ENCODE measurements at places on chromosomes 7 and 10.

DNA sequence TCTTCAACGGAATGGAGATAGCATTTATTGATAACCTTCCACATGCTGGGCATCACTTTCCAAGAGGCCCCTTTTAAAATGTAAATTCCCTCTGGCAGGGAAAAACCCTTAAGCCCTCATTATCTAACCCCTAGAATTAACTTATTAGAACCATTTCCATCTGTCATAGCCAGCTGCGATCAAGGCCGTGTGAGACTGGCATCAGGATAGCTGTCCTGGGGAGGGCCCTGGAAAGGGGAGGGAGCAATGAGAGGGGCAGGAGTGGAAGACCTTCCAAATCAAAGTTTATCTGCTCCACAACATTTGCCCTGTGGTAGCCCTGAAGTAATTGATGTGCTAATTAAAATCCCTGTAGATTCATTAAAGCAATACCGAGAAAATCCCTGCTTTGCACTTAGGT is 45.0 kb upstream of the JAZF1 start:
- no peak for DNase-seq

DNA sequence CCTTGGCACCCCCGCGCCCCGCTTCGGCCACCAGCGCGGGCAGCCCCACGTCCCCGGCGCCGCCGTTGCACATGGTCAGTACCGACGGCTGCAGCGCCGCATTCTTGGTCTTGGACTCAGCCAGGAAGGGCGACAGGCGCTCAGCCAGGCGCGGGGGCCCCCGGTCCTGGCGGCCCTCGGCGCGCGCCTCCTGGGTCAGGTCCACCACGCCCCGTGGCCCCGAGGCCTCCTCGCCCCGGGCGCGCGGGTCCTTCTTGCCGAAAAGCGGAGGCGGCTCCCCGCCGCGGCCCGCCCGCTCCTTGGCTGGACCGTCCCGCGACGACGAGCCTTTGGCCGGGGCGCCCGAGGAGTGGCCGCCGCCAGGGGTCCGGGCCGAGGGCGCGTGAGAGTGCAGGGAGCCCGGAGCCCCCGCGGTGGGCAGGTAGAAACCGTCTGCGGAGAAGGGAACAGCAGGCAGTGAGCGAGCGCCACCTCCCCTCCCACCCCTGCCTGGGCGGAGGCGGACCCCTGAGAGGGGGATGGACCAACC is 34.7 kb downstream of the TNRC18 start:
- no peak for DNase-seq

- no peak for DNase-seq
These were observed 53.6 kb upstream of the DNAAF5 start for GRCh38 chr7:672891-673290.

DNA sequence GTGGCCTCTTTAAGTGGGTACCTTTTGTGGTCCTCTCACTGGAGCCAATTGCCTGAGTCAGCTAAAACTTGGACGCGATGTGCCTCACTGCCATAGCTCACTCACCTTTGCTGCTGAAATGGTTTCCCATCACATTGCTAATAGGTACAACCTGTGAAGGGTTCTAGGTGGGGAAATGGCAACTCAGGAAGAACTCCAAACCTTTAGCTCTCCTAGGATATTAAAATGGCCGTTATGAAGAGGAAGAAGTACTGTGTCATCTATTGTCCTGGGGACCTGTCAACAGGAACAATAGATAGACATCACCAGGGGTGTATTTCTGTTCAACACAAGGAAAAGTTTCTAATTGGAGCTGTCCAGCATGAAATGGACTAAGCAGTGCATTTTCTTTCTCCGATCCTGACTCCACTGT is 1.2 kb upstream of the ZNF655 start:
- no peak for DNase-seq

GRCh38 chr7:66950311-66950710 is 29.3 kb downstream of the TMEM248 start:
- no peak for DNase-seq

DNA sequence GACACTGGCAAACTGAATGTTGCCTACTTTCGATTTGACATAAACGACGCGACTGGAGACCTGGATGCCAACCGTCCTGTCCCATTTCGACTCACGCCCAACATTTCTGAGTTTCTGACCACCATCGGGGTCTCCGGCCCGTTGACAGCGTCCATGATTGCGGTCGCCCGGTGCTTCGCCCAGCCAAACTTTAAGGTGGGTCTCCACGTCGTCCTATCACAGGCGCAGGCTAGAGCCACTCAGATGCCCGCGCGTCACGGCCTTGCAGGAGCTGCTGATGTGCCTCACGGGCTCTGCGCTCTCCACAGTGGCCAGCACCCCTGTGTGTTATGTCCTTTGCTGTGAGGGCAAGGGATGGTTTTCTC is 132.6 kb downstream of the SMURF1 start:
- DNase-seq = no peak

GRCh38 chr7:90752051-90752450 is 155.9 kb downstream of the CDK14 start:
- no peak for DNase-seq

GRCh38 chr7:111265394-111265793 is 174.5 kb downstream of the LRRN3 start:
- no peak for DNase-seq

- no peak for DNase-seq
These were observed 14.9 kb upstream of the GIMAP8 start for GRCh38 chr7:150435390-150436073.

DNA sequence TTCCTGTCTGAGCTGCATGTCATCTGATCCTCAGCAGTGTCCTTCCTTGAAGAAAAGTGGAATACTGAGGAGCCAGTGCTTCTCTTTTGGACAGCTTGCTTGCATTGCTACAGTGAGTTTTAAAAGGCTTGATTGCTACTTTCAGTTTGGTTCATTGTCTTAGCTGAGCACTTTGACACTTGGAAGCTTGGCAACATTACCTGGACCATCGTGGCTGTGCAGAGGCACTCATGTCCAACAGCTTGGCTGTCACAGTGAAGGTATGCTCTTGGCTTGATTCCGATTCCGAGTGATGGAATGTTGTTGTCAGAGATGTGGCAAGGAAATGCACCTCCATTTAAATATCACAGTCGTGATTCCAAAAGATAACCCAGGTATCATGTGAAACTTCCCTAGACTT is 102.4 kb downstream of the FAS start:
- DNase-seq = no peak

GRCh38 chr10:31051703-31052102 is 20.0 kb upstream of the ZNF438 start:
- DNase-seq = no peak

Data from activated CD4-positive, alpha-beta T cell treated with anti-CD3 and anti-CD28 coated beads, Interleukin-2, Interleukin-6, amounts not matched to agents 100 ng/mL and 50 ng/mL, durations not matched to agents 16 hours and 8 hours (primary cell).